ENCODE measurements at places on chromosomes 16 and 17. TPM values are rescaled to one million over a fixed set of nuclear protein-coding genes. Genes with fewer than 3 reads are reported as not detected.

CD300C gene
- polyA plus RNA-seq = 0.18 TPM

GRCh38 chr16:59719121-59719520 is 985.0 kb upstream of the GOT2 start:
- no peak for DNase-seq

DNA sequence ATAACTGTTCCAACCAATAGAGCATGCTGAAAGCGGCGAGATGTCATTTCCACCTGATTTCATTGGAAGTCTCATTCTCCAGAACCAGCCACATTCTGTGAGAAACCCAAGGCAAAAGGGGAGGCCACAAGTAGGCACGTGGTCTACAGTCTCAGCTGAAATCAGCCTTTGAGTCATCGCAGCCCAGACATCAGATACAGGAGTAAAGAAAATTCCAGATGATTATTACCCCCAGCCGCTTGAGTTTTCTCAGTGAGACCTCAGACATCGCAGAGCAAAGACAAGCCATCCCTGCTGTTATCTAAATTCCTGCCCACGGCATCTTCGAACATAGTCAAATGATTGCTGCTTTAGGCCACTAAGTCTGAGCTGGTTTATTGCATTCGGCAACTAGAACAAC is 23.1 kb downstream of the STAT3 start:
- no peak for DNase-seq

DNA sequence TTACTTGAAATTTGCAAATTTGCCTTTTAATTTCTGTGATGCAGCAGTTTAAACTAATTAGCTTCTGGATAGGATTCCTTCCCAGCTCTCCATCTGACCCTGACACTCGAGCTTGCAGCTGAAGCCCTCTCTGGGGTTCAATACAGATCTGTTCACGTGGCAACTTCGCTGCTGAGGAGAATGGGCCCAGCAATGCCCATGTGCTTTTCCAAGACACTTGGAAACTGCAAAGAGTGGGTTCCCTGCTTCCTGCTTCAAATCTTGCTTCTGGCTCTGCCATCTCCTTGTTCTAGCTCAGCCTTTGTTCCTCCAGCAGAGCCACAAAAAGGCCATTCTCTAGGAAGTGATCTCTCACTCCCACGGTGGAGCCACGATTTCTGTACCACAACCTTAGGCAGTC is 50.0 kb upstream of the IRX6 start:
- no peak for DNase-seq

DNA sequence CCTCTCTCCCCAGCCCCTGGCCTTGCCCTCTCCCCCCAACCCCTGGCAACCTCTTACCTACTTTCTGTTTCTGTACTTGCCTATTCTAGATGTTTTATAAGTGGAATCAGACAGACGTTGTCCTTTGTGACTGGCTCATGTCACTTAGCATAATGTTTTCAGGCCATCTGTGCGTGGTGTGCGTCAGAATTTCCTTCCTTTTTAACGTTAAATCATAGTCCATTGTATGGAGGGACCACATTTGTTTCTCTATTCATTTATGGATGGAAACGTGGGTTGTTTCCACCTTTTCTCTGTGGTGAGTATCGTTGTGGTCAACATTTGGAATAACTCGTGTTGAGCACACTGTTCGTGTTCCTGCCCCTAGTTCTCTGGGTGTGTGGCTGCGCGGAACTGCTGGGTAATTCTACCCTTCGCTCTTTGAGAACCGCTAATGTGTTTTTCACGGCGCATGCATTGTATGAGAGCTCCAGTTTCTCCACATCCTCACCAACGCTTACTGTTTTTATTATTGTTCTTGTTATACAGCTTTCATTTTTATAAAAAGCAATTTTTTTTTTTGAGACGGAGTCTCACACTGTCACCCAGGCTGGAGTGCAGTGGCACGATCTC is 26.3 kb downstream of the ACTG1 start:
- no peak for DNase-seq

NAT9 gene
- 46.7 TPM for polyA plus RNA-seq

SYCE1L gene
- polyA plus RNA-seq = 2.1 TPM

IRX3 gene
- polyA plus RNA-seq = 20.1 TPM

VASN gene
- 30.1 TPM for polyA plus RNA-seq

GRCh38 chr16:14405611-14406537 is 224.2 kb downstream of the PARN start:
- DNase-seq = no peak

DNA sequence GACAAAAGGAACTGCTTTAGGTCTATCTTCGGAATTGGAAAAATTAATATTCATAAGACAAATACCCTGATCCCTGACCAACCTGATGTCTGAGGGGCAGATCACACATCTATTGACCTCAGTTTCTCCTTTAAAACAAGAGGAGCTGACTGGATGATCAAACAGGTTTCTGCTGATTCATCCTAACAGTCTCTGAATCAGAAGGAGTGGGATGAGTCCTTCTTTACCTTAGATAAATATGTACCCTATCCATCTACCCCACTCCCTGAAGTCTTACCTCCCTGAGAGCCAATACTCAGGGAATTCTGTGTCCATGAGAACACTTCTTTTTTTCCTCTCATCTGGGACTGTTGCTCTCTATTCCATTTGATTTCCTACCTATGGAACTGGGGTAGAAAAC is 80.3 kb upstream of the CRHR1 start:
- DNase-seq = no peak

GRAPL gene
- 7.0 TPM for polyA plus RNA-seq

DNA sequence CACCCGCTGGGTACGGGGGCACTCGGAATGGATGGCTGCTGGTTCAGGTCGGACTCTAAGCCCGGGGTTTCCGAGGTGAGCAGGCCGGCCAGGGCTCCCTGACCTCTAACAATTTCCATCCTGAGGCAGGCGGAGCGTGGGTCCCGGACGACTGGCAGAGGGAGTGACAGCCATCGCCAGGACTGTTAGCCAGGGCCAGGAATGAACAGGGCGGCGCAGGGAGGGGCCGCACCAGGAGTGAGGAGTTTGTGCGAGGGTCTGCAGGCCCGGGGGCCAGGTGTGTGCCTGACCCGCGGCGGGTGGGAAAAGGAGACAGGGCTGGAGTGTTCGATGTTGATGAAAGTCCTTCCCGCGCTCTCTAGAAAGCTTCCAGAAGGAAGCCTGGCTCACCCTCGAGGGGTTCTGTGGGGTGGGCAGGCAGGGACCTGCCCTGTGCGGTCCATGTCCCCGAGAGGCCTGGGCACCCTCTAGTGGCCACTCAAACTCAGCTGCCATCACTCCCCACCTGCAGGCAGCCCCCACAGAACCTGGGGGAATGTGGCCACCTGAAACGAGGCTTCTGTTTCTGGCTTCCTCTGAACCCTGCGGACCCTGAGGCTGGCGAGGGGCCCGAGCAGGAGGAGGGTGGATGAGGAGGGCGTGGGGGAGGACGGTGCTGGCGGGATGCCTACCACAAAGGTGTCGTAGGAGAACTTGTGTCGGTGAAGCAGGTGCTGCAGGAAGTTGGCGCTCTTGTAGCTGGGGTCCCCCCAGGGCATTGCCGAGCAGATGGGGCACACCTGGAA is 8.2 kb downstream of the RNF166 start:
- no peak for DNase-seq

DNA sequence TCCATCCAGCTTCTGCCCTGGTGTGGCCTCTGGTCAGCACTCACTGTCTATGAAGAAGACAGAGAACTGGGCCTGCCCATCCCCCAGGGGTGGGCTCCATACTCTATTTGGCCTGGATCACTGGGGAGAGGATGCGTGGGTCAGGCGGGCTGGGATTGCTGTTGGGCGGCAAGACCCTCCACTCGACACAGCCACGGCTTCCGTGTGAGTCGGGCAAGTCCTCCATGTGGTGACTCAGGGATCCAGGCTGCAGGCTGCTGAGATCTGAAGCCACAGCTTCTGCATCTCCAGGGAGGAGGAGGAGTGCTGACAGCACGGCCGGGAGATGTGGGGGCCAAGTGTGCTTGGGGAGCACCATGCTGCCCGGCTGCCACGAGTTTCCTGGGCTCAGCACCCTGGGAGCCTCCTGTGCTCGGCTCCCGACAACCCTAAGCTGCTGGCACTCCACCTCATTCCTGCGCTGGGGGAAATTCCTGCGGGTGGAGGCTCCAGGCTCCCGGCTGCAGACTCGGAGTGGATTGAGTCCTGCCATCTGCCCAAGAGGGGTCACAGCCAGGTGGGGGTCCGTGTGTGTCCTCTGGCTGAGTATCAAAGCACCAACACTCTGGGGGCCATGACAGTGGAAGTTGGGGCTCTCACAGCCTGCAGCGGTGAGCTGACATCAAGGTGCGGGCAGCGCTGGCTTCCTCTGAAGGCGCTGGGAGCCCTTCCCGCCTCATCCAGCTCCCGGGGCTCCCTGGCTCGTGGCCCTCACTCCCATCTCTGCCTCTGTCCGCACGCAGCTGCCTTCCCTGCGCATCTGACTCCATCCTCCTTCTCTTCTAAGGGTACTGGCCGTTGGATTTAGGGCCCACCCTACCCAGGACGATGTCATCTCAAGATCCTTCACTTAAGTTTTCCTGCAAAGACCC is 24.4 kb upstream of the CBFA2T3 start:
- no peak for DNase-seq

SALL1 gene
- polyA plus RNA-seq = 126 TPM

DNA sequence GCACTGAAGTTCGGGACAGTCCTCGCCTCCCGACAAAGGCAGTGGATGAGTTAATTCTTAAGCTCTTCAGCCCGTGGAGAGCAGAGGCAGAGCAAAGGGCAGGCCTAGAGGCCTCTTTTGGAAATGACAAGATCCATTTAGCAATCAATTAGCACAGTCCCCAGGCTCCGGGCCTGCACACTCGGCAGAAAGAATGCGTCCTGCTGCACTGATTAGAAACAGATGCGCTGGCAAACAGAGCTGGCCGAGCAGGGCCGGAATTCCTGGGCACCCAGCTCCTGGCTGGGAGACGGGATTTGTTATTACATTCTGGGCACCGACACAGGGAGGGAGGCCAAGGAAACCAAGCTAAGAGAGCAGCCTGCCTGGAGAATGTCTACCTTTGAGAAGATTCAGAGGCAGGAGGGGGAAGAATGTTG is 162.9 kb downstream of the COPRS start:
- peak; percentile 25 for DNase-seq

- DNase-seq = no peak
Observed at GRCh38 chr17:73750975-73751374, 106.7 kb upstream of the SDK2 start.

GRCh38 chr16:58492066-58492465 is 7.9 kb upstream of the NDRG4 start:
- no peak for DNase-seq

DNA sequence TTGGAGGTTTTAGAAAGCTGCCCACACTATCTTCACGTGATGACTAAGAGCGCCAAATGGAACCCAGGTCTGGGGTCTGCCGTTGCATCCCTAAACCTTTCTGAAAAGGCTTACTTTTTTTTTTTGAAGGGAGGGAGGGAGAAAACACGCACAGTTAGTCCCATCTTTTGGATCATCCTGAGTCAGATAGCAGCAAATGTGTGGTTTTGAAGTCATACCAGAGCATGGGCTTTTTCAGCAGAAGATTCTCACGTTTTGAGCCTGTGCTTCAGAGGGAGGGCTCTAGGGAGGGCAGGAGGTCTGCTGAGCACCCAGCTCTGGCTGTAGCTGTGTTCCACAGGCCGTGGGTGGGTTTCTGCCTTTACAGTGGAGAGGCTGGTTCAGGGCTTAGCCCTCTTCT is 194.7 kb downstream of the SNX29 start:
- DNase-seq = no peak

KRTAP16-1 gene
- not detected for polyA plus RNA-seq

G6PC1 gene
- polyA plus RNA-seq = 5.6 TPM

- no peak for DNase-seq
Observed at GRCh38 chr16:20485408-20485807, 34.1 kb downstream of the ACSM2A start.

TBC1D3 gene
- polyA plus RNA-seq = not detected

DNA sequence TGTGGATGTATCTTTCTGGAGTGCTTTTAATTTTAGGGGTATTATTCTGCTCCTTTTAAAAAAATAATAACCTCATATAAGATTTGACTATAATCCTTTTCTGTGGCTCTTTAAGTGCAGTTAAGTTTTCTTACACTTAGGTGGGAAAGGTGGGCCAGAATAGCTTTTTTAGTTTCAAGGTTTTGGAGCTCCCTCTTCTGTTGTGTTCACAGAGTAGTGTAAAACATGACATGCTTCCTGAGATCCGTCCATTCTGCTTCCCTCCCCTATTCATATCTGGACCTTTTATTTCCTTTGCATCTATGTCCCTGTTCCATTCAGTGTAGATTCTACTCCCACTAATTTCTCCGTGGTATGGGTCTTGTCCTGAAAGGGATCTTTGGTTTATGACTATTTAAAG is 12.8 kb downstream of the LRRC36 start:
- DNase-seq = no peak

- no peak for DNase-seq
Observed at GRCh38 chr16:2237102-2237482, 848 bp downstream of the DNASE1L2 start.

GRCh38 chr16:66996324-66996982 is 8.1 kb downstream of the CES4A start:
- no peak for DNase-seq

DNA sequence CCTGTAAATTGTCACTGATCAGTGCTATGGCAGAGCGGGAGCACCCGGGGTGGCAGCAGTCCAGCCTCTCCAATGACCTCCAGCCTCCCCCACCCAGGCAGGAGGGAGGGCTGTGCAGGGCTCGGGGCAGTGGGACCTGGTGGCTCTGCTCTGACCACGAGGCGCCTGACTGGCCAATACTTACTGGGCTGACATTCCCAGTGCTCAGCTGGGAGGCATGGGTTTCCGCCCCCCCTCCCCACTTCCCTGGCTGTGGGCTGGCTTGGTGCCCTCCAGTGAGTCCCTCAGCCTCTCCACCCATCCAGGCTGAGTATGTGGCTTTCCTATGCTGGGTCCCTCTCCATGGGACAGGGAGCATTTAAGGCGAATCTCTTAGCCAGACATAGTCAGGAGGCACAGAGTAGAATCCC is 2.7 kb downstream of the SOCS3 start:
- DNase-seq = no peak

- peak; percentile 99 for DNase-seq
Observed at GRCh38 chr17:7403977-7404736, at the start of gene TMEM256. TSS of gene TMEM256 (minus strand) at chr17:7404097. CDS start at chr17:7404084, 13 bp downstream.

DNA sequence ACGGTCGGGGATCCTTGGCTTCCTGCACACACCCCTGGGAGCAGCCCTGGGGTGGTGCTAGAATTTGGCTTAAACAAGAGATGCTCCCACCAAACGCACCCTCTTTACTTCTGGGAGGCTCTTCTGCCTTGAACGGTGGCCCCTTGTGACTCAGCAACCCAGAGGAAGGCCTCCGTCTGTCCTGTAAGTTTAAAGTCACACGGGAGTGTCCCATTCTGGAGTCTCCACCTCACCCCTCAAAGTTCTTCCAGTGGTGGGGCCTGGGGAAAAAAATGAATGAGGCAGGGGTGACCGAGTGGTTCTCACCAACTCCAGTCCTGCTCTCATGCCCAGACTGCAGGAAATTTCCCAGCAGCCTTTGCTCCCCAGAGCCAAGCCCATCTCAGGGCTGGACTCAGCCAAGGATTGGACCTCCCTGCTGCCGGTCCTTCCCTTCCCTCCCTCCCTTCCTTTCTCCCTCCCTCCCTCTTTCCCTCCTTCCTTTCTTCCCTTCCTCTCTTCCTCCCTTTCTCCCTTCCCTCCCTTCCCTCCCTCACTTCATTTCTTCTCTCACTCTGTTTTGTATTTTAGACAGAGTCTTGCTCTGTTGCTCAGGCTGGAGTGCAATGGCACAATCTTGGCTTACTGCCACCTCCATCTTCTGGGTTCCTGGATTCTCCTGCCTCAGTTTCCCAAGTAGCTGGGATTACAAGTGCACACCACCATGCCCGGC is 11.4 kb downstream of the ITGAD start:
- DNase-seq = no peak

Measured in left kidney (tissue), 8 donors.